Activated naive CD8-positive, alpha-beta T cell treated with anti-CD3 and anti-CD28 coated beads, Interleukin-2, amount 10 ng/mL, durations not matched to agents 7 days and 5 days (primary cell): ENCODE measurements at places on chromosomes 6 and 20. TPM values are rescaled to one million over a fixed set of nuclear protein-coding genes. Genes with fewer than 3 reads are reported as not detected.

DNA sequence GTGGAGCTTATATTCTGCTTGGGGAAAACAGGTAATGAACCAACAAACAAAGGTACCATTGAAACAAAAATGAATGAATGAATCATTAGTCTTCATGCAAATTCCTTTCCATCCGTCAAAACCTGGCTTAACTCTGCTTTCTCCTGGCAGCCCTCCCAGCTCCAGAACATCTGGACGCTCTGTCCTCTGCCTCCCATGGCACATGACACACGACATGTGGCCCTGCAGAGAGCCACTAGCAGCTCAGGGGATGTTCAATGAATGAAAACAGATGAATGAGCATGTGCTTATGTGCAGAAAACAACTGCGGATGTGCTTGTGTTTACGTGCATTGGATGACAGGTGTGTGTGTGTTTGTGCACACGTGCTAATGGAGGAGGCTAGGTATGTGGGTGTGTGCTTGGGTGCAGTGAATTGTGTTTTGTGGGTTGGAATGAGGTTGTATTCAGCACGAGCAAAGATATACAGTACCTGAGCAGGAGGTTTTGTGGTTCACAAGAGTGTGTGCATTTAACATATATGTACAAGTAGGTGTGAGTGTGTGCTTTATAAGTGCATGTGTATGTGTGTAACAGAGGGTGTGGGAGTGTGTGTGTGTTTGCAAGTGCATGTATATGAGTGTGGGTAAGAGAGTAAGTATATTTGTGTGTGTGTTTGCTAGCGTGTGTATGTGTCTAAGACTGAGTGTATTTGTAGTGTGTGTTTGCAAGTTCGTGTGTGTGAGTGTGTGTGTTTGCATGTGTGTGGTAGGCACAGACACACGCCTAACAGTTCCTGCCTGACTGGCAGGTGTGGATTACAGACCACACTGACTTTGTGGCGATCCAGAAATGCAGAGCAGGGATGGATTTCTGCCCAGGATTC is 374.1 kb upstream of the SULF2 start:
- peaks cover 12% of the 10 kb centered on the region for H3K27me3 ChIP-seq
- no peaks in the 10 kb centered on the region for H3K36me3 ChIP-seq
- no peaks in the 10 kb centered on the region for H3K4me1 ChIP-seq
- H3K27ac ChIP-seq, result no peak overlapping the region
- no peak for DNase-seq
- H3K4me3 ChIP-seq, result no peak overlapping the region

DNA sequence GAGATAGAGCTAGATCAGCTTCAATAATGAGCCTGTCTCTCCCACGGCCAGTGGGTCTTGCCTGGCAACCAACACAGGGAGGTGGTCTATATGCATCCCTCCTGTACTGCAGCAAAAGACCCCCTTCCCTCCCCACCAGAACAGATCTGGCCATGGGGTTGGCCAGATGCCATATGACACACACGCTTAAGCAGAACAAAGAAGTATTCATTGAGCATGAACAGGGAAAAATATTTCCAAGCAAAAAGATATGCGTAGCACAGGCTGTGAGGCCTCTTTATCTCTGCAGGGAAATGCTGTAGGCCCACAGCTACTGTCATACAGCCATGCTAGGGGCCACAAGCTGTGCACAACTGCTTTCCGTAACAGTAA is 73.4 kb upstream of the NRSN1 start:
- H3K36me3 ChIP-seq, result no peaks in the 10 kb centered on the region
- H3K4me1 ChIP-seq, result no peaks in the 10 kb centered on the region
- no peaks in the 10 kb centered on the region for H3K27me3 ChIP-seq
- no peak overlapping the region for H3K4me3 ChIP-seq

The ELOVL4 gene
- total RNA-seq, result 0.79 TPM

GRCh38 chr6:13508711-13509705 is 21.6 kb upstream of the GFOD1 start:
- peaks cover 3% of the 10 kb centered on the region for H3K4me1 ChIP-seq
- H3K27me3 ChIP-seq, result peaks cover 14% of the 10 kb centered on the region
- no peak for DNase-seq
- no peak overlapping the region for H3K27ac ChIP-seq
- H3K4me3 ChIP-seq, result no peak overlapping the region

- H3K27ac ChIP-seq, result no peak overlapping the region
- DNase-seq, result no peak
- H3K27me3 ChIP-seq, result peaks cover 8% of the 10 kb centered on the region
- no peaks in the 10 kb centered on the region for H3K36me3 ChIP-seq
These were observed 12.1 kb upstream of the PGC start for GRCh38 chr6:41759106-41759904.

- no peak overlapping the region for H3K4me3 ChIP-seq
- no peaks in the 10 kb centered on the region for H3K4me1 ChIP-seq
- no peak for DNase-seq
- H3K27ac ChIP-seq, result no peak overlapping the region
These were observed 111.8 kb upstream of the SLC35F1 start for GRCh38 chr6:117795234-117795633.

The DCDC2 gene
- total RNA-seq, result 0.14 TPM

GRCh38 chr6:154986787-154987235 is 8.3 kb upstream of the TIAM2 start:
- no peaks in the 10 kb centered on the region for H3K4me1 ChIP-seq
- no peaks in the 10 kb centered on the region for H3K27me3 ChIP-seq
- no peak for DNase-seq
- no peak overlapping the region for H3K4me3 ChIP-seq
